ENCODE measurements at places on chromosomes 16 and 17.

DNA sequence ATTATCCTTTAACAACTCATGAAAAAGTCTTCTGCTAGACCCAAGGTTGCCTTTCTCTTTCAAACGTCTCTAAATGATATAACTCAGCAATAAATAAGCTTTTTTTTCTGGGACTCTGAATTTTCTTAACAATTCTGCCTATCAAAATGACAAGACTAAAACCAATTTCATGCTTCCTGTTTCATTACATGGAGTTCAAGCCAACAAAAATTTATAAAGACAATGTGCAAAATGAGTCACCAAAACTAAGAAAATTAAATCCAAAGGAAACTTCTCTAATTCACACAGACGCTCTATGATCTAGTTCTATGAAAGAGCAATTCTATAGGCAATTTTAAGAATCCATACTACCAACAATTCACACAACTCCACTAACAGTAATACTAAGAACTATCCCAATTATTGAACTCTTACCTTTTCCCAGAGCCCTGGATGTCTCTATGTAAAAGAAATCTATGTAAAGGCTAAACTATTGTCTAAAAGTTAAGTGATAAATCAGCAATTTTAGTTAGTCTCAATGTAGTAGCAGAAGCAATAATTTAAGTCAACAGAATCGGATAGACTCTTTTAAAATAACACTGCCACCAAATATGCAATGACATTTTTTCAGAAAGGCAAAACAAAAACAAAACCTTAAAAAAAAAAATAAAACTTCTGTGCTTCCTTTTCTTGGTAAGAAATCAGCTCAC is 44.2 kb downstream of the ZZEF1 start:
- no peak for DNase-seq

DNA sequence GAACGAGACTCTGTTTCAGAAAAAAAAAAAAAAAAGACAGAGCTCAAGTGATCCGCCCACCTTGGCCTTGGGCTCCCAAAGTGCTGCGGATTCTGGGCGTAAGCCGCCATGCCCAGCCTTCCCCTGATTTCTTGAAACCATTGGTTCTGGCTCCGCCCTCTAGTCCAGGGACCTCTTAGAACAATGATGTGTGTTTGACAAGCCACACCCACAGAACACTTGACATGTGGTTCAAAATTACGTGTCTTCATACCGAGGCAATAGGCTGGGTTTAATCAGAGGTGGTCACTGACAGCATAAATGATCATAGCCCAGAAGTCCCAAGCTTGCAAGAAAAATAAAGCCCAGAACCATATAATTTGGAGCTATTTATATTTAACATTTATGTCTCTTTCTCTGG is 23.0 kb downstream of the KNOP1 start:
- DNase-seq, result no peak

GRCh38 chr17:74738051-74738996 is 1.3 kb downstream of the RAB37 start:
- no peak for DNase-seq

DNA sequence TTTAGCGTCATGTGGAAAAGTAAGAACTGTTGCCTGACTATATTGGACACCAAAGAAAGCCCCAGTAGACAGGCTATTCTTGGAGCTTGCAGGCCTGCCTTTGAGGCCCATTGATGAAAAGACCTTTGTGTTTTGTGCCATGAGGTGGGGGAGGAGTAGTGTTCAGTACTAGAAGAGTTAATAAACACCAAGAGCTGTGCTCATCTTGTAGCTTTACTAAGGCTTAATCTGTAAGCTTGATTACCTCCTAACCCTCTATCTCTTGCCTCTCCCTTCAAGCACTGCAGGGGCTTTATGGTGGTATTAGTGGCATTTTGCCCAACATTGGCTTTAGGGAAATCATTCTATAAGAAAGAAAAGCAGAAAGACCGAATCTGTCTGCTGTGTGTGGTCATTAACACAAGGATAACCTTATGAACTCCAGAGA is 220.2 kb upstream of the TBX2 start:
- DNase-seq, result no peak

DNA sequence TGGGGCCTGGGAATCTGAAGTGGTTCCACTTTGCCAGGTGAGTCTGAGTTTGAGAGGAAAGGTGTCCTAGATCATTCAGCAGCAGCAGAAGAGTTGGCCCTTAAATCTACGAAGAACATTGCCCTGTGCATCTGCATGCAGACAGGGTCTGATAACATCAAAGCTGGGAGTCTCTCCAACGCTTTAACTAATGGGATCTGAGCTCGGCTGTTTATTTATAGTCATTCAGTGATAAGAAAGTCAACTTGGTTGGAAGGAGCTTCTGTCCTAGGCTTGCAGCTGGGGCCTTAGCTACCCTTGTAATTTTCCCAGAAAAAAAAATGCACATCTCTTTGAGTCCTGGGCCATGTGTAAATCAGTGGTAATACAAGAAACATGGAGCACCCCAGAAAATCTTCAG is 418.0 kb upstream of the HSBP1 start:
- no peak for DNase-seq

DNA sequence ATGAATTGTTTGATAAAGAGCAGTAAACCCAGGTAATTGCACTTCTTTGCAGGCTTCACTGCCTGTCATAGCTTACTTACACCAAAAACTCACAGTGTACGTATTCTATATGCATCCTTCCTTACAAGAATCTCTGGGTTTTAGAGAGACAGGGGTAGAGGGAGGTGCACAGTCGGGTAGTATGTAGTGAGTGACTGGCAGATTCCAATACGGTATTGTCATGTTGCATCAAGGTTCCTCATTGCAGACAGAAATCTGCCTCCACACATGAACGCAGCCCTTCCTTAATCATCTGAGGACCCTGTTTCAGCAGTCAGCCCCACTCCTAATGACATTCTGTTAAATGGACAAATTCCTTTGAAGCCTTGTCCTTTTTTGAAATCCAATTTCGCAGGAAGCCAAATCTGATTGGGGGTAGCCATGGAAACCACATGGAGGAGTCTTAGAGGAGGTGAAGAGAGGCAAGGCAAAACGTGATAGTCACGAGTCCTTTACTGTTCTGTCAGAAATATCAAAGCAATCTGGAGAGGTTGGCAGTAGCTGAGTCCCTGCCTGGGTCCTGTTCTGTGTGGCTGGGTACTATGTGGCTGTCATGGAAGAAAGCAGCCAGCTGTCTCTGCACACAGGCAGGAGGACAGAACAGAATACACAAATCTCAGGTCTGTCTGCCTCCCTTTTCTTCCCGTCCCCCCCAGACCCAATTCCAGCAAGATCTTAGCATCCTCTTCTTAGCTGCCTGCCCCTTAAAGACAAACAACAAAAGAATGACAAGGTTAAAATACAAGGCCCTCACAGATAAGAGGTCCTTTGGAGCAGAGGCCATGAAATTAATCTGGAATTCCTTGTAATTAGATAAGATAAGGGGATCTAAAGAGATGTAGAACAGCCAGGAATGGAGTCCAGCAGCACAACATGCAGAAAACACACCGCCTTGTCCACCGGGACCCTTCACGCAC is 3.1 kb upstream of the SKAP1 start:
- DNase-seq, result no peak

- DNase-seq, result no peak
Measured at GRCh38 chr16:28596115-28596630, 677 bp downstream of the SULT1A2 start.

- DNase-seq, result peak; percentile 19
Measured at GRCh38 chr17:72726936-72727335, 365.6 kb downstream of the SLC39A11 start.

GRCh38 chr16:30692396-30693064 is 6.4 kb upstream of the SRCAP start:
- DNase-seq, result no peak

- DNase-seq, result no peak
Measured at GRCh38 chr17:38536661-38537060, 69.1 kb downstream of the SRCIN1 start.

- DNase-seq, result no peak
Measured at GRCh38 chr16:83472776-83473501, 334.8 kb upstream of the HSBP1 start.

DNA sequence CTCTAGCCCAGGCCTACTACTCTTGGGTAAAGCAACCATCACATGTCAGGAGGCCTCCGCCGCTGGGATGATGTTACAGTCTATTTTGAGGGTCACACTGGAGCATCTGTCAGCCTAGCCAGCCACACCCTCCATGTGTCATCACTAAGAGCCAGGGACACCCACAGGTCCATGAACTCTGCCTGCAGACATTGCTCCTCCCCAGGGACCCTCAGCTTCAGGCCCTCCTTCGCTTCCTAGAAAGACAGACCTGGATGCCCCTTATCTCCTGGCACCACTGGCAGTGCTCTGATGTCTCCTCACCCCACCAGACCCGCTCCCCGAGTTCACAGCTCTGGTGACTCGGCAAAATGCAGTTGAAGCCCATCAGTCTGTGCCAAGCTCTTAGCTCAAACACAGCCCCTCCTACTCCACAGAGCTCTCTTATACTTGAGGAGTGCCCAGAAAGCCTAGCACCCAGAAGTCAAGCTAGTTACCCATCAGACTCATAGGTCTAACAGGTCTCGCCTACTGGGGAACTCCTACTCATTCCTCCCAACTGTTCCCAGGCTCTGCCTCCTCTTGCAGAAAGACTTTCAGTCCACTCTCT is 5.9 kb downstream of the RANBP10 start:
- DNase-seq, result no peak

GRCh38 chr17:1146561-1147265 is 33.1 kb downstream of the ABR start:
- DNase-seq, result no peak

DNA sequence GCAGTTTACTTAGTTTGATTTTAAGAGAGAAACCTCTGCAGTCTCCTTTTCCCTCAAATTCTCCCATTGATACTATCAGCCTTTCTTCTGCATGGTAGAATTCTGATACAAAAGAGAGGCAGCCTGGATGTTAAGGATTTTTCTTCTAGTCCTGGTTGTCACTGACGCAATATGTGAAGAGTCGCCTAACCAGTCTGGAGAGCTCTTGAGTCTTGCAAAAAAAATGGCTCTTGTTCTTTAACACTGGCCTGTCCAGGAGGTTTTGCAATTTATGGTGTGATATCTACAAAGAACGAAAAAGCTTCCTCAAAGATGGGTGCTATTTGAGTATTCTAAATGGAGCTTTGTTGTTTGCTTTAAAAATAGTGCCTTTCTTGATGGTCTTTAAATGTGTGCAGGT is 28.9 kb downstream of the COX10 start:
- no peak for DNase-seq

GRCh38 chr16:31333686-31334649 is 21.0 kb upstream of the ITGAX start:
- peak; percentile 1 for DNase-seq

GRCh38 chr17:9350080-9350479 is 225.5 kb downstream of the STX8 start:
- DNase-seq, result no peak

DNA sequence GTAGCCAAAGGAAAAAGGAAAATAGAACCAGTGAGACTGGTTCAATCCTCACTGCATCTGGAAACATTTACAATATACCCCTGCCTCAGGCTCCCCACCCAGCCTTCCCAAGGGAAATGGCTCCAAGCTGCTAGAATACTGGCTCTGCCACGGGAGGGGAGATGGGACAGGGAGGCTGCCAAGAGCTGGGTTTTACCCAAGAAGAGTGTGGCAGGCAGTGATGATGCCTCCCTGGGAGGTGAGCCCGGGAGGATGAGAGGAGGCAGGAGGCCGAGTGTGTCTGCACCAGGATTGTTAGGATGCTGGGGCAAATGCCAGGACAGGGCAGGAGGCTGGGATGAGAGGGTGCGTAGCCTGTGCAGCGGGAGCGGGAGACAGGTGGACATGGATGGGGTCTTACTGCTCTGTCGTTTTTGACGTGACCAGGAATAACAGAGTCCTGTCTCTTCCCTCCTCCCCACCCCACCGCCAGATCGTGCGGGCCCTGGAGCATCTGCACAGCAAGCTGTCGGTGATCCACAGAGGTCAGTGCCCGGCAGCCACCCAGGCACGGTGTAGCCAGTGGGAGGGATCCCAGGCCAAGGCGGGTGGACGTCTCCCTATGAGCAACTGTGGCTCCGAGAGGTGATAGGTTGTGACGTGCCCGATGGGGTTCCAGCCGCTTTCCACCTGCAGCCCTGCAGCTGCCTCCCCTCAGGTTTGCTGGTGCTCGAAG is 18.4 kb downstream of the MAP2K3 start:
- DNase-seq, result no peak

GRCh38 chr16:65863236-65863635 is 503.3 kb upstream of the CDH5 start:
- DNase-seq, result no peak

- no peak for DNase-seq
Measured at GRCh38 chr17:27526604-27527002, 70.4 kb downstream of the KSR1 start.

GRCh38 chr16:89741342-89742014 is 20.1 kb downstream of the ZNF276 start:
- no peak for DNase-seq

DNA sequence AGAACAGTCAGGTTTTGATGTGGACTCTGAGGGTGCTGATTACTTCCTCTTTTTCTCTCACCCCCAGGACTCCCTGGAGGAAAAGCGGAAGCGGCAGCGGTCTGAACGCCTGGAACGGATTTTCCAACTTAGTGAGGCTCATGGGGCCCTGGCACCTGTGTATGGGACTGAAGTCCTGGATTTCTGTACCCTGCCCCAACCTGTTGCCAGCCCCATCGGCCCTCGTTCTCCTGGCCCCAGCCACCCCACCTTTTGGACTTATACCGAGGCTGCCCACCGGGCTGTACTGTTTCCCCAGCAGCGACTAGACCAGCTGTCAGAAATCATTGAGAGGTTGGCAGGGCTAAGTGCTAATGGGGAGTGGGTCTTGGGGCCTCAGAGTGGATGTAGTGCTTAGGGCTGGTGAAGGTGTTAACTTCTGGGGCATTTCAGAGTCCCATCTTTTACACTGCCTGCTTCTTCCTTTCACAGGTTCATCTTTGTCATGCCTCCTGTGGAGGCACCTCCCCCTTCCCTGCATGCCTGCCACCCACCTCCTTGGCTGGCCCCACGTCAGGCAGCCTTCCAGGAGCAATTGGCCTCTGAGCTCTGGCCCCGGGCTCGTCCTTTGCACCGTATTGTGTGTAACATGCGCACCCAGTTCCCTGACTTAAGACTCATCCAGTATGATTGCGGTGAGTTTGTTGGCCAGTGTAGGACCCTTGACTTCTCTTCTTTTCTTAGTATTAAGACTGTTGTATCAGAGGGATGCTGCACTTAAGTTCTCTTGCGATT is 19.1 kb upstream of the PHKG2 start:
- no peak for DNase-seq

GRCh38 chr17:39813631-39814030 is 50.5 kb downstream of the IKZF3 start:
- no peak for DNase-seq

DNA sequence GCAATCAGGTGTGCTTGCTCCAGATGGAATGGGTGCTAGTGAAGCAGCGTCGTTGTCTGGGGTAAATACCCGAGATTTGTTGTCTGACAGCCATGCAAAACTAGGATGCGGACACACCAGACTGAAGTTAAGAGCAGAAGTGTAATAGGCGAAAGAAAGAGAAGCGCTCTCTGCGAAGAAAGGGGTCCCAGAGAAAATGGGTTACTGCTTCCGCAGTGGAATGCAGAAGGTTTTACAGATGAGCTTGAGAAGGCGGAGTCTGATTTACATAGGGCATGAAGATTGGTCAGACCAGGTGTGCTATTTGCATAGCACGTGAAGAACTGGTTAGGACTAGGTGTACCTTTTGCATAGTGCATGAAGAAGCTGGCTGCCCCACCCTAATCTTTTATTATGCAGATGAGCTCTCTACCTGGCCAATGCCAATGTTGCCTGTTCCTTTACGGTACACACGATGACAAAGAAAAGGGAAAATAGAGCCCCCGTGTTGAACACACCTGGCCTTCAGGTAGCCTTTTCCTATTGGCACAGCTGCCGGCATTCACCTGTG is 32.0 kb upstream of the SNN start:
- no peak for DNase-seq
